Left ventricle myocardium superior (tissue), 1 donor: ENCODE measurements at places on chromosomes 7 and 10. TPM values are rescaled to one million over a fixed set of nuclear protein-coding genes. Genes with fewer than 3 reads are reported as not detected.

DNA sequence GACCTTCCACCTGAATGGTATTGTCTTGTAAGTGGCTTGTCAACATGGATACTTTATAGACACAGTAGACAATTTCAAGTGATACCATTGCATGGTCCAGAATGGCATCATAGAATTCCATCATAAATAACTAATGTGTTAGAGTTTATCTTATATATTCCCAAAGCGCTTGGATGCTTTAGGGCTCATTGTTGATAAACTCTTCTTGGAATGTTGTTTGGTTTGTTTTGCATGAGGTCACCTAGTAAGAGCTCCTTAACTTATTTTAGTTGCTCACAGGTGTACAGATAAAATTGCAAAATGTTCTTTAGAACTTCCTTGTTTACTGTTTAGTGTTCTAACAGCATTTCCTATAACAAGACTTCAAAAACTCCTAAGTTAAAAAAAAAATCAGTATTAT is 36.8 kb downstream of the SRI start:
- DNase-seq = no peak

GRCh38 chr7:117427258-117427701 is at the start of gene ASZ1:
TSS of gene ASZ1 (minus strand) at chr7:117427493. CDS start at chr7:117427460, 33 bp downstream.
- no peak for DNase-seq

DNA sequence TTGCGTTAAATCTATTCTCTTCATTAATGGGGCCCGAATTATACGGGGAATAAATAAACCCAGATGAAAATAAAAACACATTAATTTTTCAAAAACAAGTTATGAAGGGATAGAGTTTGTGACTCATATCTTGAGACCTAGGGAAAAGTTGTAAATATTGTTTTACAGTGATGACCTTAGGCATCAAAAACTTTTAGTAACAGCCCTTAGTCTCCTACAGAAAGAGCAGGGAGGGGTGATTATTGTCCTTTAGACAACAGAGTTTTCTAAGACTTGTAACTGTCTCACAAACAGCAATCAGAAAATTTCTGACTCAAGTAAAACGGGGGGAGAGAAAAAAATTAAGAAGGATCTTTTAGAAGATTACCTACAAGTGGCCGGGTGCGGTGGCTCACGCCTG is 102.7 kb downstream of the COL28A1 start:
- DNase-seq = no peak

DNA sequence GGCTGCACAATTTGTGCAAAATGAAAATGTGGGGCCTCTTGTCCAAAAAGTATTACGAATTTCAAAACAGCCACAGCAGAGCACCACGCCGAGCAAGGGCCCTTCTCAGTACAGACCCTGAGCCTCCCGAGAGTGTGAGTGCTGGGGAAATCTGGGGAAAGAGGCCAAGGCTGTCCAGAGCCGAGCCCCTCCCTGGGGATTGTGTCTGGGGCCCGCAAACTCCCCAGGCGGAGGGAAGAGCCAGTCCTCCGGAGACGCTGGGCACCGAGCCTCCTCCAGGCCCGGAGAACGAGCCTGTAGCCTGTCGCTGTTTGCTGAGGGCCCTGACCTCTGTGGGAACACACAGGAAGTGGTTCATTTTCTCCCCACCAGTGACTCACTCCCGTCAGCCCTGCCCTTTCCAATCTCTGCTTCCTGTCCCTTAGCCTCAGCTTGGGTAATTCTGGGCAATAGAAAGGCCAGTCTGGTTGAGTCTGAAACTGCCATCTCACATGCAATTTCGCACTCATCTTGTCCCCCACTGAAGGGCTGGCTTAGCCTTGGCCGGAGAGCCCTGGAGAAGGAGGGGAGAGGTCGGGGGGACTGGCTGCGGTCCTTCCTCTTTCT is 19.5 kb upstream of the GNA12 start:
- peak; percentile 84 for DNase-seq

DNA sequence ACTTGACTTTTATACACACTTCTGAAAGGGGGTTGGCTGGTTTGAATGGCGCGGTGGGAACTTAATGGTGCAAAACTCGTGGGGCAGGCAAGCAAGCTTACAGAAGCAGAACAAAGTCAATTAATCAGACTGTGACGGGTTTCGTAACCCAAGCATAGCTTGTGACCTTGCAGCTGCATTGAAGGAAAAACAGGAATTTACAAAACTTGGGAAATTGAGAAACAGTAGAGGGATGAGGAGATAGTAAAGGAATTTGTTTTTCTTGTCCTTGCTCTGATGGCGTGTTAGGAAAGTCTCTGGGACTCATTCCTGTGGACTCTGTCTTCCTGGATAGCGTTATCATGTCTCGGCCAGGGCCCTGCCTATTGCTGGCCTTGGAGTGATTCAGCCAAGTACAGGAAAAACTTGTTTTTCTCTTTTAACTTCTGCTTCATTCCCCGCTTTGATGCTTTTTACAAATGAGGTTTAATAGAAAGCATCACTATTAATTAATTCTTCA is 220.0 kb upstream of the KCND2 start:
- DNase-seq = peak; percentile 51

- DNase-seq = no peak
Observed at GRCh38 chr7:108261560-108262255, 131.5 kb upstream of the LAMB4 start.

- no peak for DNase-seq
Observed at GRCh38 chr7:142722248-142722794, 27.0 kb upstream of the PRSS1 start.

- no peak for DNase-seq
Observed at GRCh38 chr7:111018960-111019736, 71.8 kb upstream of the LRRN3 start.

DNA sequence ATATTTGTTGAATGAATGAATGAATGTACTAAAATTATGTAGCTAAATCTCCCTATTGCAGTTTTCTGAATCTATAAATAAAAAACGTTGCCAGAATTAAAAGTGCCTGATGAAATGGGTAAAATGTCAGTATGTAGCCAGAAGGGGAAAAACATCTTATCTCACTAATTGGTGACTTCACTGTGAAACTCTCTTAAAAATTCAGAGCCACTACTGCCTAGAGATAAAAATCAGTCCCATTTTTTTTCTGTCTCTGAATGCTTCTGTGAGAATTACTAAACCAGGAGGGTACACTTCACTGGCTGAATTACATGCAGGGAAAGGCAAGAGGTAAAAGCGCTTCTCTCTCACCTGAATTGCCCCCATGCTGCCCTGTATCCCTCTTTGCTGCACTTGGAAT is 69.6 kb upstream of the HPS1 start:
- DNase-seq = no peak

The CDNF gene
- 2.0 TPM for total RNA-seq
